Hematopoietic multipotent progenitor cell treated with erythropoietin and hydrocortisone succinate and interleukin-3 and kit ligand, for 8 days (in vitro differentiated cells): ENCODE measurements at places on chromosomes 1 and 21.

DNA sequence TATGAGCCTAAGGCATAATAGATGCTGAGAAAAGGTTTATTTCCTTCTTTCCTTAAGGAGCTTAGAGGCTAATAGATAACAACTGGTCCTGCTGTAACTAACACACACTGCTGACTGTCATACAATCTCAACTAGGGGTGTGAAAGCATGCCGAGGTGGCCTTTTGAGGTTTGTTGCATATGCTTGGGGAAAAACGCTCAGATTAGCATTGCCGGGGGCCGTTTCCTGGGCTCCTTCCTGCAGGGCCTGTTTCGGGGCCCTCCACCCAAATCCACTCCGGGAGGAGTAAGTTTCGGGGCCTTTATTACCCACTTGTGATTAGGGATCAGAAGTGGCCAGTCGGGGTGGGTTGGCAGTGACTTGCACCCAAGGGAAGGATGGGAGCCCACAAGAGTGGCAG is 27.2 kb upstream of the RCSD1 start:
- DNase-seq: no peak

GRCh38 chr1:114080511-114081436 is 72.9 kb downstream of the SYT6 start:
- DNase-seq: peak; percentile 87

DNA sequence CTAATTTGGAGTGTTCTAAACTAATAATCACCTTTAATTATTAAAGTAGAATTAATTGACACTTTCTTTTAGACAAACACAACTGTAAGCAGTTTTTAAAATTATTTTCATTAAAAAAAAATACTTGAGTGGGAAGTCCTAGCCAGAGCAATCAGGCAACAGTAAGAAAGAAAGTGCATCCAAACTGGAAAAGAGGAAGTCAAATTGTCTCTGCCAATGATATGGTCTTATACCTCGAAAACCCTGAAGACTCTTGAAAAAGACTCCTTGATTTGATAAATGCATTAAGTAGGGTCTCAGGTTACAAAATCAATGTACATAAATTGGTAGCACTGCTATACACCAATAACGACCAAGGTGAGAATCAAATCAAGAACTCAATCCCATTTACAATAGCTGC is 83.0 kb upstream of the GADD45A start:
- DNase-seq: no peak

- DNase-seq: peak; percentile 22
Observed at GRCh38 chr1:205907794-205908193, 35.5 kb downstream of the SLC26A9 start.

GRCh38 chr1:60564916-60565750 is 491.6 kb upstream of the C1orf87 start:
- no peak for DNase-seq

GRCh38 chr1:27007909-27008582 is 4.6 kb downstream of the TENT5B start:
- no peak for DNase-seq

GRCh38 chr1:39545531-39545930 is 31.1 kb downstream of the PABPC4 start:
- no peak for DNase-seq

DNA sequence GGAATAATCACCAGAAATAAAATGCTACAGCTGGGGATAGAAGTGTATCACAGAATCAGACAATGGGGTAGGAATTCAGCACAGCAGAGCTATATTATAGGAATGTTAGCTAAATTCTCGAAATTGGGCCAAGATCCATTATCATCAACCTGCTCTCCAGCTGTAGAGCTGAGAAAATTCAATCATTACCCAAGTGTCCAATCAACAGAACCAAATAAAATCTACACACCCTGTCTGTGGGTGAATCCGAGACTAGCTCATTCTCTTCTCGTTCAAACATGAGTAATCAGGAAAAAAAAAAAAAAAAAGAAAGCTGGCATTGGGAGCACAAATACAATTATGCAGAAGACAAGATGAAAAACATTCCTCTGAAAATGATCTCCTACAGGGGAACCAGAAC is 119.2 kb downstream of the CDC7 start:
- no peak for DNase-seq
